ENCODE measurements at places on chromosomes 13 and 19. TPM values are rescaled to one million over a fixed set of nuclear protein-coding genes. Genes with fewer than 3 reads are reported as not detected.

DNA sequence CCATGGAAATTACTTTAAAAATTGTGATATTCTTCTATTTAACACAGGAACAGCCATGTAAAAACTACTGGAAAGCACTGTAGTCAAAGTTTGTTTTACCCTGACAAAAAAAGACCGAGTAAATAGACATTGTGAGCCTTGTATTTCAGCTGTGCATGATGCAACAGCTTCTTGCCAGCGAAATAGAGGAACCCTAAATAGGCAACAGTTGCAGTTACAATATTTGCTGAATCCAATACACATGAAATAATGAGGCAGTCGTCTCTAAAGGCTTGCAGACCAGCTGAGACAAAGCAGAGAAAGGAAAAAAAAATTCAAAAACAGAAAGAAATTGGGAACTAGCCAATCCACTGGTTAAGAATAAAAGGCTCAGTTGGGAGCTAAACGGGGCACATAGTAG is 1001.1 kb downstream of the OLFM4 start:
- DNase-seq: no peak

GRCh38 chr13:27605099-27605498 is 15.2 kb downstream of the LNX2 start:
- no peak for DNase-seq

- no peak for DNase-seq
These were observed 33.5 kb upstream of the SIN3B start for GRCh38 chr19:16795731-16796130.

- no peak for DNase-seq
These were observed 474.5 kb upstream of the NBEA start for GRCh38 chr13:34467450-34468083.

- no peak for DNase-seq
These were observed 759 bp downstream of the RB1 start for GRCh38 chr13:48304143-48304876.

GRCh38 chr19:41356984-41357739 is 3.4 kb upstream of the TGFB1 start:
- peak; percentile 46 for DNase-seq

DNA sequence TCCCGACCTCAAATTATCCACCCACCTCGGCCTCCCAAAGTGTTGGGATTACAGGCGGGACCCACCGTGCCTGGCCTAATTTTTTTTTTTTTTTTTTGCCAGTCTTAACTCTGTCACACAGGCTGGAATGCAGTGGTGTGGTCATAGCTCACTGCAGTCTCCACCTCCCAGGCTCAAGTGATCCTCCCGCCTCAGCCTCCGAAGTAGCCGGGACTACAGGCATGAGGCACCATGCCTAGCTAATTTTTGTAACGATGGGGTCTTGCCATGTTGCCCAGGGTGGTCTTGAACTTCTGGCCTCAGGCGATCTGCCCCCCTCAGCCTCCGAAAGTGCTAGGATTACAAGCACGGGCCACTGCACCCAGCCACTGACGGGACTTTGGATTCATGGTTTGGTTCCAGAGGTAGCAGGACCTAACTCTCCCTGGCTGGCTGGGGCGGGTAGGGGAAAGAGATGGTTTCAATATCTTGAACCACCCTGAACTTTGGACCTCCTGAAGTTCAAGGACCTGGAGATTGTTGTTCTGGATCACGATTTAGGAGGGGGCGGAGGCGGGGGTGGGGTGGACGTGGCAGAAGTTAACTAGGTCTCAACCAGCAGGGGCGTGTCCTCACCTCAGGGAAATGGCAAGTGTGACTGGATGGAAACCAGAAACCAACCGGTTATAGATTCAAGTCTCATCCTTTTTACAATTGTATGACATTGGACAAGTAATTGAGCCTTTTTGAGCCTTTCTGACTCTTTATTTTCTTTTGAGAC is 40.8 kb downstream of the IER2 start:
- DNase-seq: no peak

DNA sequence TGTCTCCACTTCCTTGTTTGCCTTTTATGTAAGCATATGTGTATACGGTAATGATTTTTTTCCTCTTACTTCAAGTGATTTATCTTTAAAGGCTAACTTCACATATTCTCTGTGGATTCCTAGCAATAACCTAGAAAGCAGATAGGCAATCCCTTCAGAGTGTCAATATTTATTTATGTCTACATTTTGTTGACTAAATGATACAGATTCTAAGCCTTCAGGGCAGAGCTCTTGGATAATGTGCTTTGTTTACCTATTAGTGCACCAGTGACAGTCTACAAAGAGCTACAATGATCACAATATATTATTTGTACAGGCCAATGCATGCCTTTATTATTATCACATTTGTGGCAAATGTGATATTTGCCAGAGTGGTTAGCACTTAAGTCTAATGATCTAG is 406.2 kb downstream of the EFNB2 start:
- no peak for DNase-seq

DNA sequence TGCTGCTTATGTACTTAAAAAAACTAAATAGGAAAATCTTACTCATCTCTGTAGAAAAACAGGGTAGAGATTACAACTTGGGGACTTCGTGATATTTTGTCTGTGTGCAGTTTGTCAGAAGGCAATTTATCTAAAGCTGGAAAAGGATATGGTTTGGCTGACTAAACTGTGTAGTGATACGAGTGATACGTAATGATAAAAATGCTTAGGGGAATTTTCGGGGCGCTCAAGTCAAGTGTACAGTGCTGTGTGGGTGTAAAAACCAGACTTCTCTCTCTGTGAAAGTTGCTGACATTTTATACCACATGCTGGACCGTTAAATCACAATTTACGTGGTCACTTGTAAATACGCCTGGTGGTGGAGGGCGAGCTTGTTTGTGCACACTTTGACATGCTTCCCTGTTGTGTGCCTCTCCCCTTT is 221.7 kb downstream of the KCNRG start:
- peak; percentile 74 for DNase-seq

- DNase-seq: no peak
These were observed 3.2 kb downstream of the PIN1 start for GRCh38 chr19:9838324-9838723.

DNA sequence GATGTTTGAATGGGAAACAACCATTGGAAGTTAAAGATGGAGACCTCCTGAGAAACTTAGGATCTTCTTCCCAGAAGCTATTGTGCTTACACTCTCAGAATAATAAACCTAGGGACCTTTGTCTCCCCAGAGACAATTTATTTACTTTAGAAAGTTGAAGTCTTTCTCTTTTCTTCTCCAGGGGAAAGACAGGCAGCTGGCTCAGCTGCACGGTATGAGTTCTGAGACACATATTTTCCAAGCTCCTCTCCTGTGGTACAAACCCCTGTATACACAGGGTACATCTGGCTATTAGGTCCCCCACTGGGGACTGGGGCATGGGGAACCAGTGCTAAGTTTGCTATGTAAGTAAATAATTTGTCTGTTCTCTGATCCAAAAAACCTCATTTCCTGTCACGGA is 67.5 kb upstream of the POSTN start:
- DNase-seq: no peak

DNA sequence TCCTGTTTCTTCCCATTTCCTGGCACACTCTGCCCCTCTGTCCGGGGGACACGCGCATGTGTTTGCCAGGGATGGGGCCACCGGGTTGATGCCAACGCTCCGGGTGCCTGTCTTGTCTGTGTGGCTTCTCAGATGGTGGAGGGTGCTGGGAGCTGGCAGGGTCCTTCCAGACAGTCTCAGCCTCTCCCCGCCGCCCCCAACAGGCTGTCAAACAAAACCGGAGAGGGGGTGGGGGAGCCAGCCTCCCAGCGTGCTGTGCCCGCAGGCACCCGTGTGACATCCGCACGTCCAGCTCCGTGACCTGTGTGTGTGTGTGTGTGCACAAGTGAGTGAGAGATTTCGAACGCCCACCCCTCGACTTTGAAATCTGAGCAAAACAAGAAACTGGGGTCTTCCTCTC is 10.6 kb upstream of the EHD2 start:
- no peak for DNase-seq

DNA sequence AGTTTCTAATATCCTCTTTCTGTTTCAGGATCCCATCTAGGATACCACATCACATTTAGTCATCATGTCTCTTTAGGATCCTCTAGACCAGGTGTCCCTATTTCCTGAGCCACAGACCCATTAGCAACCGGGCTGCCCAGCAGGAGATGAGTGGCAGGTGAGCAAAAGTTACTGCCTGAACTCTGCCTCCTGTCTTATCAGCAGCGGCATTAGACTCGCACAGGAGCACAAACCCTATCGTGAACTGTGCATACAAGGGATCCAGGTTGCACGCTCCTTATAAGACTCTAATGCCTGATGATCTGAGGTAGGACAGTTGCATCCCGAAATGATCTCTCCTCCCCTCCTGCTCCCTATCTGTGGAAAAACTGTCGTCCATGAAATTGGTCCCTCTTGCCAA is 7.8 kb upstream of the CEBPG start:
- no peak for DNase-seq

DNA sequence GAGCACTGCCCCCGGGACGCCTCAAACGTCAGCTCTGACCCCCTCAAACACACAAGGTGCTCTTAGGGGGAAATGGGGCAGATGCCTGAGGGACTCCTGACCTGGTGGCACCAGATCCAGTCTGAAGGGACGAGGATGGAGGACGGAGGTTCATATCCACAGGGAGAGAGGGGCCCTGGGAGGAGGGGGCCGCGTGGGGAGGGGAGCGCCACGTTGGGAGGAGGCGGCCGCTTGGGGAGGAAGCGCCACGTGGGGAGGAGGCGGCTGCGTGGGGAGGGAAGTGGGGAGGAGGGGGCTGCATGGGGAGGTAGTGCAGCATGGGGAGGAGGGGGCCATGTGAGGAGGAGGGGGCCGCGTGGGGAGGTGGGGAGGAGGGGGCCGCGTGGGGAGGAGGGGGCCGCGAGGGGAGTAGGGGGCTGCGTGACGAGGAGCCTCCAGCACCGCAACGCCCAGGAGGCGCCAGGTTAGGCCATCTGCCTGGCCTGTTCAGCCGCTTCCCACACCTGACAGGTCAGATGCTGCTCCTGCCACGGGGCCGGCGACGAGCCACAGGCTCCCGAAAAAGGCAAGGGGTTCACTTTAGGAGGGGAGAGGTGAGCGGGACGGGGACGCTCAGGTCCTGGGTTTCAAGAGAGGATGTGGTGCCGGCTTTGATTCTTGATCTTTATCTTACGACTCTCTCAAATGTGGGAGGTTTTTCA is 36.7 kb upstream of the C13orf46 start:
- DNase-seq: no peak

- no peak for DNase-seq
These were observed 45.3 kb downstream of the POLR1D start for GRCh38 chr13:27666951-27667350.

- DNase-seq: no peak
These were observed 640 bp downstream of the ZSCAN5A start for GRCh38 chr19:56314018-56314380.

DNA sequence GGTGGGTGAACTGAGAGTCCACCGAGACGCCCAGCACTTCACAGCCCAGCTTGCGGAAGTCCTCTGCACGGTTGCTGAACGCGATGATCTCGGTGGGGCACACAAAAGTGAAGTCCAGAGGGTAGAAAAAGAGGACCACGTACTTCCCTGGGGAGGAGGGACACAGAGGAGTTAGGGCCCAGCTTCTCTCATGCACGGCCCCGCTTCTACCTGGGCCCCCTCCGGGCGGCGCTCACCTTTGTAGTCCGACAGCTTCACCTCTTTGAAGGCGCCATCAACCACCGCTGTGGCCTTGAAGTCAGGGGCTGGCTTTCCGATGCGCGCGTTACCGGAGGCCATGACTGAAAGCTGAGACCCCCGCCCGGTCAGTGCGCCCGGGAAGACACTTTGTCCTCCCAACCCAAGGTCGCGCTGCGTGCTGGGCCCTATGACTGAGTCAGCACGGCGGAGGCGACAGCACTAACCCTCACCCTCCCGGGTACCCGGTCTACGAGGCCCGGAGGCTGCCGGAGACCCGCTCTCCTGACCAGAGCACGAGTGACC is 606 bp downstream of the PRDX2 start:
- DNase-seq: peak; percentile 27

GRCh38 chr19:6787393-6787792 is 14.9 kb downstream of the VAV1 start:
- DNase-seq: no peak

DNA sequence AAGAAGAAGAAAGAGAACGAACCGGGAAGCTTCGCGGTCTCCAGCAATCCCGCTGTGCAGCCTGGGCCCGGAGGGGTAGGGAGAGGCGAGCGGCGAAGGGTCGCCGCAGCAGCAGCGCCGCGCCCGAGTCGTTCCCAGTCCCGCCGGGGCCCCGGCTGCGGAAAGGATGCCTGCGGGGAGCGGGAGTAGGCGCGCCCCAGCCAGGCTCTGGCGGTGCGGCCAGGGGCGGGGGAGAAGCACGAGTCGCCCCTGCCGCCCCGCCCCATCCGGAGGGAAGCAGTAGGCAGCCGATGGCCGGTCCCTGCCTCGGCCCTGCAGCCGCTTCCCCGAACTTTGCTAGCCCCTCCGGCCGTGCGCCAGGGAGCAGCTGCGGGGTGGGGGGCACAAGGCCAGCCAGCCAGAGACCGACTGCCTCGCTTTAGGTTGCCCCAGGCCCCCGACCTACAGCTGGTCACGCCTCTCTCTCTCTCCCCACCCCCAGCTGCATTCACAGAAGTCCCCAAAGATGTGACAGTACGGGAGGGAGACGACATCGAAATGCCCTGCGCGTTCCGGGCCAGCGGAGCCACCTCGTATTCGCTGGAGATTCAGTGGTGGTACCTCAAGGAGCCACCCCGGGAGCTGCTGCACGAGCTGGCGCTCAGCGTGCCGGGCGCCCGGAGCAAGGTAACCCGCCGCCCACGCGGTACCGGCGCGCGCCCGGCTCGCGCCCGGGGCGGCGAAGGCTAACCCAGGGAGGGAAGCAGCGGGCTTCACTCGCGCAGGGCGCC is 1.1 kb downstream of the VSTM2B start:
- DNase-seq: no peak

DNA sequence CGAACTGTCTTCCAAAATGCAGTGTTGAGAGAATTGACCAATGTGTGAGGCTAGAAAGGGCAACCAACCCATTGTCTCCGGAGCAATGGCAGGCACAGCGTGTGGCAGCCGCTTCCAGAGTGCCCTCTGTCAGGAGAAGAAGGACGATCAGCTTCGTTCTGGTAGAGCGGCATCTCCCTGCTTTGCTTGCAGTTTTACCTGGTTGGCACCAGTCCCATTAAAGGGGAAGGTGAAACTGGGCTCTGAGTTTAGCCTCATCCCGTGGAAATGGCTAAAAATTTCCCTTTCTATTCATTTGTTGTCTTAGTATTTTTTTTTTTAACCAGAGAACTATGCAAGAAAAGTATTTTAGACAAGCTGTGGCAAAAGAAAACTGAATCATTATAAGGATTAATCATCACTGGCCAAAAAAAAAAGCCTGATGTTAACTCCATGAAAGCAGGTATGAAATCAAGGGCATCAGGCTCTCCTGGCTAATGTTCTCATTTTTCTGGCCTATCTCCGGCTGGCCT is 81.5 kb upstream of the SLC7A1 start:
- no peak for DNase-seq

- no peak for DNase-seq
These were observed 139.8 kb downstream of the MIPEP start for GRCh38 chr13:23749288-23749873.

TGFBR3L gene
- 1.00 TPM for total RNA-seq

AP1M2 gene
- not detected for total RNA-seq

TSHZ3 gene
- 0.28 TPM for total RNA-seq

MATK gene
- total RNA-seq: 7.2 TPM

ZNF865 gene
- total RNA-seq: 20.9 TPM

CGB5 gene
- total RNA-seq: not detected

ZNF490 gene
- total RNA-seq: 11.8 TPM

KLK12 gene
- not detected for total RNA-seq

U2AF1L4 gene
- 60.5 TPM for total RNA-seq

CD33 gene
- 0.58 TPM for total RNA-seq
